Left renal pelvis (tissue), 4 donors: ENCODE measurements at places on chromosomes 11 and 22. TPM values are rescaled to one million over a fixed set of nuclear protein-coding genes. Genes with fewer than 3 reads are reported as not detected.
A peak's percentile ranks its signal among the peaks of the same experiment; 100 is the strongest.

GRCh38 chr11:35803115-35803514 is 140.5 kb downstream of the TRIM44 start:
- no peak for DNase-seq

DNA sequence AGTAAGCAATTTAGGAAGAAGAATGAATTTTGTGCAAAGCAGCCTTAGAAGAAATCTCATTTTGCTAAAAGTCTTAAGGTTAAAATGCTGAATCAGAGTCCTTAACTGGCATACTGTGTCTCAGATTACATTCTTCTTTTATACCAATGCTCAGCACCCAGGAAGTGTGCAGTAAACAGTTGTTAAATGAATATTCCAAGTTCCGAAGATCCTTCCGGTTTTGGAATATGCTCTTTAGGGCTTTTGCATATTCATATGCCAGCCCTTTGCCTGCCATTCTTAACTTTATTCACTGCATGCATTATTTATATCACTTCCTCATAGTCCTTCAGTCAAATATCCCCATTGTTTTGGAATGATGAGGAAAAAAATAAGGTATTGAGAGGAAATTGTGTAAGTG is 242.0 kb downstream of the DDX10 start:
- no peak for DNase-seq

DNA sequence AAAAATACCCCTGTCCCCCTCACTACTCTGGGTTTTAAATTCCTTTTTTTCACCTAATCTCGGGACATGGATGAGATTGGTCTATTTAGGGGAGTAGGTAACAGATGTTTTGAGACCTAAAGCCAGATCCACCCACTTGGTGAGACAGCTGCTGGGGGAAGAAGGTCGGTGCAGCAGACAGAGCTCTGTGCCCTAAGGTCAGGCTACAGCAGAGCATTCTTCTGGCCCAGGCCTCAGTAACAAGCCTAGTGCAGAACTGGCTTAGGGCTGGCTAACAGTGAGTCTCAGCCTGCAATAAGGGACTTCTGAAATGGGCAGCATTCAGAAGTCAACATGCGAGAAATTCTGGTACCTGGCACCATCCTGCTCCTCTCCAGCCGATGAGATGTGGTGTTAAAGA is 444.9 kb upstream of the KIRREL3 start:
- DNase-seq, result no peak

- DNase-seq, result no peak
Measured at GRCh38 chr22:27970596-27971220, 51.7 kb upstream of the PITPNB start.

DNA sequence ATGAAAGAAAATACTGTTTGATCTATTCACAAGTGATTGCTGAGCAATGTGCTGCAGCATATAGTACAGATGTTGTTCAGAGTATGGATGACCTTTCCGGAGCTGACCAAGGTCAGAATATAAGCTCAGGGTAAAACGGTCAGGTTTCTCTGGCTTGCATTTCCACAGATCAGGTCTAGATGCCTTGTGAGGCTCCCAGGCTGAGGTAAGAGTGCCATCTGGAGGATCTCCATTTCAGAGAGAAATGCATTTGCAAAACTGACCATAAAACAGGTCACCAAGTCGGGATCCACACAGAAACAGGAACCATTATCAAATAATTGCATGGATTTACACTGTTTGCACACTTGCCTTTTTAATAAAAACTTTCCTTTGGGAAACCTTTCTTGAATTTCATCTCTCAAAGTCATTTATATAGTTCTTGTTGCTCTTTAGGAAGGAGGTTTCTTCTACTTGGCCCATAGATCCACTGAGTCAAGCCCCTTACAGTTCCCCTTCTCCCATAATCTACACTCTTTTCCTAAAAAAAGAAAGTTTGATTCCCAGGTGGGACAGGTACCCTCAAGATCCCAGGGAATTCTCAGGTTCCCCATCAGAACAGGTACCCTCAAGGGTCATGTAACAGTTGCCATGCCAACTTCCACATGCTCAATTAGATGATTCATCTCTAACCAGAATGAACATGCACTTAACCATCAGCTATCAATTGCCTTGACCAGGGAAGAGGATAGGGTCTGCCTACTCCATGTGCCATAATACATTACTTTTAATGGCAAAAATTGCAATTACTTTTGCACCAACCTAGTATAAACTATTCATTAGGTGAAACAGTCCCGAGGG is 25.0 kb upstream of the TMPRSS5 start:
- peak; percentile 36 for DNase-seq

DNA sequence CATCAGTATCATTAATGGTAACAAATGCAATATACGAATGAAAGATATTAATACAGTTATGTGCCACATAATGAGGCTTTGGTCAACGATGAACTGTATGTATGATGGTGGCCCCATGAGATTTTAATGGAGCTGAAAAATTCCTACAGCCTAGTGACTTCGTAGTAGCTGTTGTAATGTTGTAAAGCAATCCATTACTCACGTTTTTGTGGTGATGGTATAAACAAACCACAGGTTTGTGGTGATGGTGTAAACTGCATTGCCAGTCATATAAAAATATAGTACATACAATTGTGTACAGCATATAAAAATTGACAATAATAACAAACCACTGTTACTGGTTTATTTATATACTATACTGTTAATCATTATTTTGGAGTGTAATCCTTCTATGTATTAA is 27.4 kb upstream of the GRIA4 start:
- no peak for DNase-seq

- DNase-seq, result no peak
Measured at GRCh38 chr11:17211286-17211685, 3.5 kb upstream of the PIK3C2A start.

GRCh38 chr11:76684516-76684915 is 14.0 kb upstream of the LRRC32 start:
- DNase-seq, result no peak

DNA sequence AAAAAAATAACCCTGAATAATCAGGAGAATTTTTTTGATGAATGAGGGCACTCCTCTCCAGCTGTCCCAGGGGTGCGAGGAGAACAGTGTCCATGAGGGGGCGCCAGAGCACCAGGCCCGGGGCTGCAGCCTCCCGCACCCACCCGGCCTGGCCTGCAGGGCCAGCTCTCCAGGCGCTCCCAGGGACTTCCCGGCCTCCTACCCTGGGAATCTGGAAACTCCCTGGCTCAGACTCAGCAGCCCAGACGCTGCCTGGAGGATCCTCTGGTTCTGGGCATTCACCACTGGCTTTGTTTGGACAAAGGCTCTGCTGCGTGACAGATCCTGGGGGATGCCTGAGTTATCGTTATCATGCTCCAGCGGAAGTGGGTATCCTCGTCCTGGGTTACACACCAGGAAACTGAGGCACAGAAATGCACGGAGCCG is 31.0 kb downstream of the MCM5 start:
- DNase-seq, result peak; percentile 66

GRCh38 chr11:75099635-75100034 is 3.0 kb upstream of the OR2AT4 start:
- no peak for DNase-seq

DNA sequence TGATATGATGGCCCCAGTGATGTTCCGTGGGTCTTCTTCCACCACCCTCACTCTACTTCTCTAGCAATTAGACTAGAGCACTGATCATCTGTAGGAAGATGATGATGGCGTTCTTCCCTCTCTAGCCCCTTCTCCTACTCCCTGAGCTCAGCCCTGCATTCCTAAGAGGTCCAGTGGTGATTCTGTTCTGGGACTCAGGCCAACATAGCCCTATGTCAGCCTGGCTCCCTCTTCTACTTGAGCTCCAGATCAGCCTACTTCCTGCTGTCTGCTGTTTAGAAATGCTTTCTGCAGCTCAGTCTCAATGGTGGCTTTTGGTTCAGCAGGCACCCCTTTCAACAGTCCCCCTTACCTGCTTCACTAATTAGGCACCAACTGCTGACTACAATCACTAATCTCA is 86.1 kb upstream of the ZBED5 start:
- no peak for DNase-seq

TPBGL gene
- polyA plus RNA-seq, result 0.21 TPM

ESAM gene
- polyA plus RNA-seq, result 67.8 TPM

TSPAN32 gene
- polyA plus RNA-seq, result 2.0 TPM

ANO3 gene
- polyA plus RNA-seq, result 2.6 TPM

ARHGAP20 gene
- 24.9 TPM for polyA plus RNA-seq

ANO1 gene
- polyA plus RNA-seq, result 47.0 TPM
